ENCODE measurements at places on chromosomes 2 and 18. TPM values are rescaled to one million over a fixed set of nuclear protein-coding genes. Genes with fewer than 3 reads are reported as not detected.

Gene SLC16A14
- 4.0 TPM for total RNA-seq

Gene LBH
- 176 TPM for total RNA-seq

Gene CPLX4
- total RNA-seq = not detected

Gene LHCGR
- not detected for total RNA-seq

Gene MFSD6
- 44.6 TPM for total RNA-seq

Gene IGFBP2
- 33.5 TPM for total RNA-seq

Gene SPHKAP
- total RNA-seq = not detected

Gene HOXD3
- total RNA-seq = not detected

Gene NRP2
- 64.4 TPM for total RNA-seq

Gene INPP1
- 9.2 TPM for total RNA-seq

Gene MOGAT1
- total RNA-seq = not detected

Gene C2orf49
- total RNA-seq = 25.5 TPM

Gene RGPD4
- not detected for total RNA-seq

Gene SNRPD1
- 182 TPM for total RNA-seq

Gene ALPG
- not detected for total RNA-seq

Gene LRRTM4
- total RNA-seq = not detected

Gene ZEB2
- 15.2 TPM for total RNA-seq

Gene NBEAL1
- total RNA-seq = 9.5 TPM

Gene GPR155
- total RNA-seq = 3.1 TPM

Gene ZNG1B
- 38.6 TPM for total RNA-seq

Gene NTSR2
- not detected for total RNA-seq

Gene VWA3B
- total RNA-seq = not detected

Gene ALPP
- total RNA-seq = not detected

Gene C1QL2
- total RNA-seq = not detected

Gene C18orf54
- total RNA-seq = 10.9 TPM

Gene RGPD3
- total RNA-seq = 0.21 TPM

Gene CHRNA1
- total RNA-seq = not detected

Gene GALNT3
- 4.9 TPM for total RNA-seq

Gene CHRNG
- total RNA-seq = not detected

Gene DHRS9
- 4.5 TPM for total RNA-seq

Gene SLC23A3
- total RNA-seq = 1.8 TPM

Gene APCDD1
- total RNA-seq = not detected

Gene ANKRD62
- total RNA-seq = not detected

Gene KCNJ13
- not detected for total RNA-seq

Gene LRRTM1
- not detected for total RNA-seq

Gene PSMA8
- total RNA-seq = 0.93 TPM

Gene TAF4B
- total RNA-seq = 17.8 TPM

Gene GNLY
- total RNA-seq = 54.1 TPM

Gene FTCDNL1
- 2.1 TPM for total RNA-seq

Gene SERPINB13
- total RNA-seq = not detected

Gene GDF7
- total RNA-seq = 0.26 TPM

Gene RESP18
- total RNA-seq = not detected

Gene FRZB
- total RNA-seq = not detected

Gene SLC5A7
- not detected for total RNA-seq

Gene PHLPP1
- total RNA-seq = 12.3 TPM

Gene EMILIN2
- total RNA-seq = 35.5 TPM

Gene ARHGAP25
- total RNA-seq = 37.8 TPM

Gene NBAS
- total RNA-seq = 38.5 TPM

Gene STAT4
- total RNA-seq = 47.9 TPM

Gene COLEC12
- not detected for total RNA-seq

Gene ABCG5
- not detected for total RNA-seq

Gene STEAP3
- total RNA-seq = 0.19 TPM

Gene EPC2
- total RNA-seq = 25.4 TPM

Data from activated CD4-positive, alpha-beta T cell treated with anti-CD3 and anti-CD28 coated beads, Interleukin-2, amount 10 ng/mL, durations not matched to agents 24 days and 14 days (primary cell).